G401 (cell line): ENCODE measurements at places on chromosomes 7 and 10. TPM values are rescaled to one million over a fixed set of nuclear protein-coding genes. Genes with fewer than 3 reads are reported as not detected.

DNA sequence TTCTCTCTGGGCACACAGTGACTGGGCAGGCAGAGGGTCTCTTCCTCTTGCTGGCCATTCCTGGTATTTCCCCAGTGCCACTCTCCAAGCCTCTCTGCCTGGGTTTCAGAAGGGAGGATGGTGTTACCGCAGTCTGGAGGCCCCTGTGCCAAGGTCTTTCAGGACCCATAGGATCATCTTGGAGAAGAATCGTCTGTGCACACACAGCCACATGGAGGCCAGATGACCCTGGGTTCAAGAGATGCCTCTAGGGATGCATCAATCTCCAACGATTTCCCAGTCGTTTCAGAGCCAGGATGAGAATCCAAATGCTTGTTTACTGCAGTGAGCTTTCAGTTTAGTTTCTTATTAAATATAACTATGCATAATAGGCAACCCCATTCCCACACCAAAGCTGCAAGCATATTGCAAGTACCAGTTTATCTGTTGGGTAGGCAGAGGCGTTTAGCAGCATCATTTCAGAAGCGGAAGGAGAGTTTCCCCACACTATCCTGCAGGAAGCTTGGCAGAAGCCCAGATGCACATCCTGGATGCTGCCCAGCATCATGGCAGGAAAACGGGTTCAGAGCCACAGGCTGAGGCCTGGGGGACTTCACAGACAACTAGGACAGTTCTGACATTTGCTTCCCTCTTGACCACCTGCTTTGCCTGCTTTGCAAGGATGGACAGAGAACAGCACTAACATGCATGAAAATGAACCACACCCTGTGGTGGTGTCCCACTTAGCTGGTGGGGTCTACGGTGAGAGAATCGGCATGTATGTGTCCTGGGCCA, 134.7 kb upstream of the FAM20C start:
- peak; percentile 67 for DNase-seq

GRCh38 chr10:60289800-60290199, 99.9 kb downstream of the ANK3 start:
- DNase-seq = peak; percentile 50

The ERLIN1 gene
- 39.0 TPM in 2 replicates for total RNA-seq

The ATG9B gene
- 0.34 and 0.49 TPM in 2 replicates for total RNA-seq
